ENCODE measurements at places on chromosomes 5 and 9.
A peak's percentile ranks its signal among the peaks of the same experiment; 100 is the strongest.

- DNase-seq, result no peak
- H3K4me3 ChIP-seq, result no peak overlapping the region
- no peaks in the 10 kb centered on the region for H3K27me3 ChIP-seq
- H3K36me3 ChIP-seq, result peaks cover 23% of the 10 kb centered on the region
Measured at GRCh38 chr5:176481711-176482110, 33.5 kb downstream of the FAF2 start.

- no peak overlapping the region for H3K4me3 ChIP-seq
- no peak for DNase-seq
- no peak overlapping the region for H3K27ac ChIP-seq
- no peaks in the 10 kb centered on the region for H3K4me1 ChIP-seq
- H3K27me3 ChIP-seq, result peaks cover 10% of the 10 kb centered on the region
Measured at GRCh38 chr9:68429631-68430030, 73.2 kb downstream of the PGM5 start.

- H3K4me3 ChIP-seq, result no peak overlapping the region
- H3K36me3 ChIP-seq, result no peaks in the 10 kb centered on the region
Measured at GRCh38 chr5:131022811-131023497, 142.1 kb downstream of the HINT1 start.

DNA sequence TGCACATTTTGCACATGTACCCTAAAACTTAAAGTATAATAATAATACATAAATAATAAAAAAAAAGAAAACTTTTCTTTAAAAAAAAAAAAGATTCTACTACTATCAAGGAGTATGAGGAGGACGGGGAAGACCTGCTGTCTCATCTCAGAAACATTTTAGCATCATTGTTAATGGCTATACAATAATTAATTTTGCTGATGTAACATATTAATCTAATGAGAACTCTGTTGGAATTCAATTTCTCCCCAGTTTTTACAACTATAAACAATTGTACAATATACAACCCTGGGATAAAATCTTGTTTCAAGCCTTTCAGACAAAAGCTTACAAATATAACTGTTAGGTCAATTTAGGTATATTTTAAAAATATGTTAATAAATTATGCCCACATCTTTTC, 139.0 kb upstream of the GRIN3A start:
- no peak overlapping the region for H3K27ac ChIP-seq
- H3K36me3 ChIP-seq, result no peaks in the 10 kb centered on the region
- no peaks in the 10 kb centered on the region for H3K27me3 ChIP-seq
- H3K4me3 ChIP-seq, result no peak overlapping the region
- no peak for DNase-seq
- peaks cover 21% of the 10 kb centered on the region for H3K4me1 ChIP-seq

- H3K4me3 ChIP-seq, result no peak overlapping the region
- H3K27ac ChIP-seq, result no peak overlapping the region
- no peak for DNase-seq
- peaks cover 2% of the 10 kb centered on the region for H3K4me1 ChIP-seq
- no peaks in the 10 kb centered on the region for H3K27me3 ChIP-seq
Measured at GRCh38 chr9:133682818-133683585, 46.8 kb downstream of the DBH start.

DNA sequence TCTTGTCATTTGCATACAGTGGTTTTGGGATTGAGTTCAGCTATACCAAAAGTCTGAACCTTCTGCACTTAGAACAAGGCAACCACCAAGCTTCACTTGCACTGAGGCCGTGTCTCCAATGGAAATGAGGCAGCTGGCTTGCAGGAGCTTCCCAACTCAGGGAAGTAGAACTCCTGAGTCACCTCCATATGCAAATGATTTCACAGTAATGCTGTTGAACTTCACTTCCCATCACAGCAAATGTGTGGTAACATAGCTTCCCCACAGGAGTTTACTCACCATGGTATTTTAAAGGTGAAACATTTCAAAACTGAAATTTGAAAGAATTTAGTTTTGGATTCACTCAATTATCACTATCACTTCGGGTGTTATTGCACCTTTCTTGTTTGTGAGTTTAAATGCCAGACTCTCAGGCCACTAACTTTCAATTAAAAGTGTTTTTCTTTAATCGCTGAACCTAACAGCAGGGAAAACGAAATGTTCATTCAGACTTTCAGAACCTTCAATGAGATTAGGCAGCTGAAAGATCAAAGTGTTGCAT, 9.0 kb downstream of the CD274 start:
- H3K4me1 ChIP-seq, result peaks cover 9% of the 10 kb centered on the region
- no peak overlapping the region for H3K27ac ChIP-seq
- no peaks in the 10 kb centered on the region for H3K36me3 ChIP-seq
- no peak overlapping the region for H3K4me3 ChIP-seq
- no peaks in the 10 kb centered on the region for H3K27me3 ChIP-seq

GRCh38 chr9:130262771-130263170, 2.8 kb upstream of the HMCN2 start:
- H3K27me3 ChIP-seq, result peaks cover 31% of the 10 kb centered on the region
- H3K27ac ChIP-seq, result no peak overlapping the region
- no peak for DNase-seq
- H3K36me3 ChIP-seq, result peaks cover 11% of the 10 kb centered on the region
- peaks cover 40% of the 10 kb centered on the region for H3K4me1 ChIP-seq

- no peaks in the 10 kb centered on the region for H3K27me3 ChIP-seq
- DNase-seq, result no peak
- H3K4me1 ChIP-seq, result no peaks in the 10 kb centered on the region
- H3K27ac ChIP-seq, result no peak overlapping the region
- no peak overlapping the region for H3K4me3 ChIP-seq
- 0 out of 2 replicates have a peak, but pooled peaks cover 3% of the 10 kb centered on the region for H3K36me3 ChIP-seq
Measured at GRCh38 chr9:4365055-4365454, 65.2 kb upstream of the GLIS3 start.

DNA sequence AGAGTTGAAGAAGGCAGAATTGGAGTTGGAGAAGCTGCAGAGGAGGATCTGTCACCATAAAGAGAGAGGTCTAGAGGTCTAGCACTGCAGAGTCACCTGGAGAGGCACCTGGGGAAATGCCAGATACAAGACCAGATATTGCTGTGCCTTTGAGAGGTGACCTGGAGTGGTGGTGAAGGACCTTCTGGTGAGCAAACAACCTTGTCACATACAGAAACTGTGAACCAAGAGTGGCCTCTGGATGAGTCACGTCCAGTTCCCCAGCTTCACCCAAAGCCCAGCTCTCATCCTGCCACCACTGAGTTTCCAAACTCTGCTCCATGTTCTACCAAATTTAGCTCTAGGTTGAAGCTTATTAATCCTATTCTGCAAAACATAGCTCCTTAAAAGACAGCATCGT, 131.1 kb upstream of the FBXL7 start:
- H3K27me3 ChIP-seq, result no peaks in the 10 kb centered on the region
- no peak for DNase-seq
- H3K36me3 ChIP-seq, result no peaks in the 10 kb centered on the region
- H3K4me1 ChIP-seq, result 0 out of 2 replicates have a peak, but pooled peaks cover 4% of the 10 kb centered on the region
- H3K4me3 ChIP-seq, result no peak overlapping the region

- no peak for DNase-seq
- H3K27me3 ChIP-seq, result peaks cover 27% of the 10 kb centered on the region
- peaks cover 12% of the 10 kb centered on the region for H3K4me1 ChIP-seq
- peaks cover 2% of the 10 kb centered on the region for H3K36me3 ChIP-seq
Measured at GRCh38 chr5:59034498-59035186, 451.8 kb downstream of the RAB3C start.

DNA sequence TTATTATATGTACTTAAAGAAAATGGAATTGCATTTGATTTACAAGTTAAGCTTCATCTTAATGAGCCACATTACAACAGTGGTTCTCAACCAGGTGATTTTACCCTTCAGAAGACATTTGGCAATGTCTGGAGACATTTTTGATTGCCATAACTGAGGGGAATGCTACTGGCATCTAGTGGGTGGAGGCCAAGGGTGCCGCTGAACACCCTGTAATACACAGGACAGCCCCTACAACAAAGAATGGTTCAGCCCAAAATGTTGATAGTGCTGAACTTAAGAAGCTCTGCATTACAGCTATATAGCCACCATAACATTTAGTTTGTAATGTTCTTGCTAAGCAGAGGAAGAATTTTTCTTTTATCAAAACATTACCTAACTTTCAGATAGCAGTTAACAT, 103.1 kb downstream of the PAM start:
- peaks cover 23% of the 10 kb centered on the region for H3K4me1 ChIP-seq
- H3K36me3 ChIP-seq, result no peaks in the 10 kb centered on the region
- DNase-seq, result no peak
- no peak overlapping the region for H3K4me3 ChIP-seq
- no peaks in the 10 kb centered on the region for H3K27me3 ChIP-seq

GRCh38 chr9:68541568-68541967, 885 bp upstream of the TMEM252 start:
- no peak overlapping the region for H3K27ac ChIP-seq
- H3K4me3 ChIP-seq, result no peak overlapping the region
- H3K4me1 ChIP-seq, result no peaks in the 10 kb centered on the region
- no peak for DNase-seq

DNA sequence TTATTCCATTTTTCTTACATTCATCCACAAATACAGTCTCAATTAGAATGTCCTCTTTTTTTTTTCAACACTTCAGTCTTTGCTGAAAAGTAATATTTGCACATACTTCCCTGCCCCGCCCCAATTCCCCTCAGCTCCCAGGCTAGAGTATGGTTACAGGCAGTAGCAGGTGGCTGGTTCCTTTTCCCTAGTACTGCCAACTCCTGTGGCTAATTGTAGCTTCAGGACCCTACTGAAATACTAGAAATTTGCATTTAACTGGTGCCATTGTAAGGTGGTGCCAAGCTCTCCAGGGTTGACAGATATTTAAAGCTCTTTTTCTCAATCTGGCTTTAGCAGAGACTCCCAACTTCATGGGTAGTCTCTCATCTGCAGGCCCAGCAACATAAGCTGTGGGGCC, 80.3 kb downstream of the FAM81B start:
- H3K4me1 ChIP-seq, result peaks cover 21% of the 10 kb centered on the region
- DNase-seq, result no peak
- H3K4me3 ChIP-seq, result no peak overlapping the region
- peaks cover 21% of the 10 kb centered on the region for H3K36me3 ChIP-seq

DNA sequence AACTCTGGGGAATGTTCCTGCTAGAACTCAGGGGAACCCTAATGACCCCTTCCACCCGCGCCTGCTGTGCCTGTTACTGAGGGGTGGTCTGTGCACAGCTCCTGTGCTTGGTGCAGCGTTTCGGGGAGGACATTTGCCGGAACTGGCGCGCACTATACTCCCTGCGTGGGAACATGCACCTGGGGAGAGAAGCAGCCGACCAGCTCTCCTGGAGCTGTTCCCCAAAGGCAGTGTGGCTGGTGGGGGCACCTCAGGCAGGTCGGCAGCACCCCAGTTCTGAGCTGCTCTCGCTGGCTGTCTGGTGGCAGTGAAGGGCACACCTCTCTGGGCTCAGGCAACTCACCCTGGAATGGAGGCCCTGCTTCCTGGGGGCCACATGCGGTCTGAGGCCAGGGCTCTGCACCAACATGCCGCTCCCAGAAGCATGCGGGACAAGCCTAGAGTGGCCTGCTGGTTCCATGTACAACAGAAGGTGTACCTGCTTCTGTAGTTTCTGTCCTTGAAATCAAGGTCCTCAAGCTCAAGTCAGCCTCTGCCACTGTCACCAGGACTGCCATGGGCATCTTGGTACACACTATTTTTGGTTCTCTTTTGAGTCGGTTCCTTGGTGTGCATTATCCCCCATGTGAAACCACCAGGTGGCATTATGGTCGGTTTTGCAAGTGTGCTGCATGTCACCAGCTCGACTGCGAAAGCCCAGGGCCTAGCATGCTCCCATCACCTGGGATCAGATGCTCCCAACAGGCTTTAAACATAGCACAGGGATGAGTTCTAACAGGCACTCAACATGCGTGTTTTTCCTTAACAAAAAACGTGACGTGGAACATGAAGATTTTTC, 7.8 kb upstream of the MRNIP start:
- peaks cover 2% of the 10 kb centered on the region for H3K4me1 ChIP-seq
- peaks cover 54% of the 10 kb centered on the region for H3K36me3 ChIP-seq
- DNase-seq, result no peak
- no peaks in the 10 kb centered on the region for H3K27me3 ChIP-seq
- no peak overlapping the region for H3K27ac ChIP-seq

DNA sequence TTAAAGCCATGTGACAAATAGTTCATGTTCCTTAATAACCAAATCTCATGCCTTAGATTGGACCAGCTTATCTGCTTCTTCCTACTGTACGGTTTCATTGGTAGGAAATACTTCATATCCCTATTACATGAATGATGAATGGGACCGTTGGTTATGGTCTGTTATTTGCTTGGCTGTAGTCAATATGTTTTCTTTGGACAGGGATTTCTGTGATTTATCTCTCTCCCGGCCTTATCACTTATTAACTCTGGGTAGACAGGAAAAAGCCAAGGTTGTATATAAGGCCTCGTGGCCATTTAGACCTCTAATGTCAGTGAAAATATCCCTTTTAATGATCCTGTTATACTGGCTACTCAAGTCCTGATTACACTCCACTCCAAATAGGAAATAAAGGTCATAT, 330.6 kb downstream of the EBF1 start:
- peaks cover 16% of the 10 kb centered on the region for H3K4me1 ChIP-seq
- H3K27ac ChIP-seq, result no peak overlapping the region
- H3K4me3 ChIP-seq, result no peak overlapping the region
- no peaks in the 10 kb centered on the region for H3K27me3 ChIP-seq
- no peak for DNase-seq
- H3K36me3 ChIP-seq, result no peaks in the 10 kb centered on the region

DNA sequence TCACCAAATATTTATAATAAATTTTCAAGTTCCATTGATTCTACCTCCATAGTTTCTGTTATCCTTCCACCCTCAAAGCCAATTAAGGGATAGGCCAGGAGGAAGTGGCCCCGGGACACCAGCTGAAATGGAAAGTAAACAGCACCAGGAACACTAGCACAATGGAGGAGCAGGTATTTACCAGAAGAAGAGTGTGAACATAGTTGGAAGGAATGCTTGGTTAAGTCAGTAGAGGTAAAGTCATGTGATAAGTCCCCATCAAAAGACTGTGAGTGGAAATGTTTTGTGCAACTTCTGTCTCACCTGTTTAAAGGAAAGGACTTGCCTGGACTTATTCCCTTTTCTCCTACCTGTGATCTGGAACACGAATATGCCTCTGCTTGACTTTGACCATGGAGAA, 146.7 kb upstream of the RAI14 start:
- H3K4me3 ChIP-seq, result no peak overlapping the region
- peaks cover 27% of the 10 kb centered on the region for H3K4me1 ChIP-seq
- H3K36me3 ChIP-seq, result no peaks in the 10 kb centered on the region
- DNase-seq, result no peak

GRCh38 chr5:142767911-142768310, 2.3 kb upstream of the ARHGAP26 start:
- peak overlapping the region; percentile 48 for H3K27ac ChIP-seq
- H3K4me3 ChIP-seq, result no peak overlapping the region
- peaks cover 12% of the 10 kb centered on the region for H3K27me3 ChIP-seq
- DNase-seq, result no peak
- no peaks in the 10 kb centered on the region for H3K36me3 ChIP-seq

- no peak for DNase-seq
- no peak overlapping the region for H3K27ac ChIP-seq
- peaks cover 76% of the 10 kb centered on the region for H3K4me1 ChIP-seq
- H3K27me3 ChIP-seq, result no peaks in the 10 kb centered on the region
Measured at GRCh38 chr9:110116543-110116885, 91.4 kb downstream of the C9orf152 start.

- no peak for DNase-seq
- H3K36me3 ChIP-seq, result no peaks in the 10 kb centered on the region
- peaks cover 39% of the 10 kb centered on the region for H3K4me1 ChIP-seq
- no peaks in the 10 kb centered on the region for H3K27me3 ChIP-seq
- no peak overlapping the region for H3K4me3 ChIP-seq
- peak overlapping the region; percentile 17 for H3K27ac ChIP-seq
Measured at GRCh38 chr5:178416206-178416882, 173.8 kb downstream of the COL23A1 start.

GRCh38 chr5:35302544-35302943, 72.3 kb upstream of the PRLR start:
- peaks cover 5% of the 10 kb centered on the region for H3K4me1 ChIP-seq
- DNase-seq, result no peak
- no peaks in the 10 kb centered on the region for H3K36me3 ChIP-seq
- no peak overlapping the region for H3K4me3 ChIP-seq
- H3K27me3 ChIP-seq, result no peaks in the 10 kb centered on the region
- H3K27ac ChIP-seq, result no peak overlapping the region

Measured in WTC11 (cell line).